Activated T-helper 17 cell treated with anti-CD3 and anti-CD28 coated beads, Interleukin-2, amount 50 U/mL, for 72 hours (primary cell): ENCODE measurements at places on chromosomes 12 and 14.

- H3K4me1 ChIP-seq: no peaks in the 10 kb centered on the region
- H3K4me3 ChIP-seq: no peak overlapping the region
- H3K27me3 ChIP-seq: no peaks in the 10 kb centered on the region
- H3K36me3 ChIP-seq: no peaks in the 10 kb centered on the region
Observed at GRCh38 chr14:24411443-24412389, 12.9 kb downstream of the NYNRIN start.

- peak; percentile 9 for ATAC-seq
- H3K27me3 ChIP-seq: no peaks in the 10 kb centered on the region
- peak overlapping the region; percentile 74 for H3K4me3 ChIP-seq
- H3K36me3 ChIP-seq: peaks cover 80% of the 10 kb centered on the region
Observed at GRCh38 chr12:3744229-3744901, 8.5 kb downstream of the CRACR2A start.

GRCh38 chr12:70971001-70971794 is 50.7 kb upstream of the PTPRR start:
- no peaks in the 10 kb centered on the region for H3K4me1 ChIP-seq
- no peak overlapping the region for H3K4me3 ChIP-seq
- no peak overlapping the region for H3K27ac ChIP-seq

DNA sequence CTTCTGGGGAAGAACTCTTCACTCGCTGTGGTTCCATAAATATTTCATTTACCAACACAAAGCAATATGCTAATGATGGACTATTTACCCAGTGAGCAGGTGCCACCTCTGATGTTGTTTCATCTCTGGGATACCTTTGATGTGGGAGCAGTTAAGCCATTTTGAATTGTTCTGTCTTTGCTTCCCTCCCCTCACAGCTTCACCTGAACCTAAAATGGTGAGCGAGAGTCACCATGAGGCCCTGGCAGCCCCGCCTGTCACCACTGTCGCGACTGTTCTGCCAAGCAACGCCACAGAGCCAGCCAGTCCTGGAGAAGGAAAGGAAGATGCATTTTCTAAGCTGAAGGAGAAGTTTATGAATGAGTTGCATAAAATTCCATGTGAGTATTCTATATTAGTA is 352.7 kb downstream of the SYT1 start:
- H3K4me1 ChIP-seq: no peaks in the 10 kb centered on the region
- no peak overlapping the region for H3K27ac ChIP-seq
- ATAC-seq: no peak
- no peaks in the 10 kb centered on the region for H3K36me3 ChIP-seq

GRCh38 chr12:52713960-52714886 is 10.9 kb upstream of the KRT77 start:
- H3K27me3 ChIP-seq: peaks cover 43% of the 10 kb centered on the region
- no peak overlapping the region for H3K27ac ChIP-seq
- H3K36me3 ChIP-seq: no peaks in the 10 kb centered on the region
- peak overlapping the region; percentile 38 for H3K4me3 ChIP-seq
- no peak for ATAC-seq
- H3K4me1 ChIP-seq: peaks cover 6% of the 10 kb centered on the region

GRCh38 chr12:47029903-47030302 is 49.5 kb upstream of the PCED1B start:
- no peak overlapping the region for H3K4me3 ChIP-seq
- H3K27me3 ChIP-seq: peaks cover 12% of the 10 kb centered on the region
- no peaks in the 10 kb centered on the region for H3K36me3 ChIP-seq
- no peak overlapping the region for H3K27ac ChIP-seq
- no peak for ATAC-seq

- peak; percentile 51 for ATAC-seq
- H3K4me3 ChIP-seq: peak overlapping the region; percentile 73
- peak overlapping the region; percentile 61 for H3K27ac ChIP-seq
Observed at GRCh38 chr14:50821510-50822464, 9.2 kb downstream of the NIN start.

DNA sequence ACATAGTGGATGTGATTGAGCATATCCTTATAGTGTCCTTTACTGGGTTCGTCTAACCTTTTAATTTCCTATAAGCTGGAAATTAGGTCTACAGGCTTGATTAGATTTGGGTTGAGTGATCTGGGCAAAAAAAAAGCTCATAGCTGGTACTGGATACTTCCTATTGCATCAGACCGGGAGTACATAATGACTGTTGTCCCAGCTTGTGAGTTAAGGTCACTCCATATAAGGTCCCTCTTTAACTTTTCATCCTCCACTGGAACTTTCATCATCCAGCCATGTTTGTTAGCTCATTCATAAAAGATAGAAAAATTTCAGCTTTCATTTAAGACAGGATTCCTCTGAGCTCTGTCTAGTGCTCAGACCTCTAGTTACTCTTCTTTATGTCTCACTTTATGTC is 80.8 kb downstream of the C14orf132 start:
- H3K27me3 ChIP-seq: no peaks in the 10 kb centered on the region
- peak; percentile 56 for ATAC-seq
- H3K4me1 ChIP-seq: peaks cover 9% of the 10 kb centered on the region
- no peak overlapping the region for H3K27ac ChIP-seq

DNA sequence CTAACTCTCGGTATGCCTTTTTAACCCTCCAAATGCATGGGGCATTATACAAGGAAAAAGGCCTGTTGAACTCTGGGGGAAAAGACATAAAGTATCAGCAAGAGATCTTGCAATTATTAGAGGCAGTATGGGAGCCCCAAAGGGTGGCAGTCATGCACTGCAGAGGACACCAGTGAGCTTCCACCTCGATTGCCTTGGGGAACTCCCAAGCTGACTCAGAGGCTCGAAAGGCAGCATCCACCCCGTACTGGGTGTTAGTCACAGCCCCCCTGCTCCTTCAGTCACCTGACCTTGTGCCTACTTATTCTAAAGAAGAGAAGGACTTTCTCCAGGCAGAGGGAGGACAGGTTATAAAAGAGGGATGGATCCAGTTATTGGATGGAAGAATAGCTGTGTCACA is 781.4 kb upstream of the TMEM132C start:
- ATAC-seq: peak; percentile 93
- H3K4me1 ChIP-seq: no peaks in the 10 kb centered on the region
- H3K36me3 ChIP-seq: no peaks in the 10 kb centered on the region
- no peaks in the 10 kb centered on the region for H3K27me3 ChIP-seq
- no peak overlapping the region for H3K27ac ChIP-seq

DNA sequence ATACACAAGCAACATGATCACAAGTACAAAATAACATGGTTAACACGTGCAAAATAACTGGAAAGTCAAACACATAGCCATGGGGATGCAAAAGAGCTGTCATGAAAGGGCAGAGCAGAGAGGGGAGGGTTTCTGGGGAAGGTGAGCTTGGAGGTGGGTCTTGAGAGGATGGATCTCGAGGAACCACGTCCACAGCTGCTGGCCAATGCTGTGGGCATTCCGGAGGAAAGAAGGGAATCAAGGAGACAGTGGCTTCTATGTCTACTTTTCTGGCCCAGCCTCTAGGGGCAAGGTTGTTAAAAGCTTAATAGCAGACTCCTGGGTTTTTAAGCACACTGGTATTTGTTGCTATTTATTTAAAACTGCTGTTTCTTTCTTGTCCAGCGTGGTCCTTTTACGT is 8.4 kb upstream of the MYH7 start:
- no peaks in the 10 kb centered on the region for H3K36me3 ChIP-seq
- ATAC-seq: no peak
- H3K27me3 ChIP-seq: peaks cover 22% of the 10 kb centered on the region
- no peak overlapping the region for H3K27ac ChIP-seq
- H3K4me1 ChIP-seq: no peaks in the 10 kb centered on the region

DNA sequence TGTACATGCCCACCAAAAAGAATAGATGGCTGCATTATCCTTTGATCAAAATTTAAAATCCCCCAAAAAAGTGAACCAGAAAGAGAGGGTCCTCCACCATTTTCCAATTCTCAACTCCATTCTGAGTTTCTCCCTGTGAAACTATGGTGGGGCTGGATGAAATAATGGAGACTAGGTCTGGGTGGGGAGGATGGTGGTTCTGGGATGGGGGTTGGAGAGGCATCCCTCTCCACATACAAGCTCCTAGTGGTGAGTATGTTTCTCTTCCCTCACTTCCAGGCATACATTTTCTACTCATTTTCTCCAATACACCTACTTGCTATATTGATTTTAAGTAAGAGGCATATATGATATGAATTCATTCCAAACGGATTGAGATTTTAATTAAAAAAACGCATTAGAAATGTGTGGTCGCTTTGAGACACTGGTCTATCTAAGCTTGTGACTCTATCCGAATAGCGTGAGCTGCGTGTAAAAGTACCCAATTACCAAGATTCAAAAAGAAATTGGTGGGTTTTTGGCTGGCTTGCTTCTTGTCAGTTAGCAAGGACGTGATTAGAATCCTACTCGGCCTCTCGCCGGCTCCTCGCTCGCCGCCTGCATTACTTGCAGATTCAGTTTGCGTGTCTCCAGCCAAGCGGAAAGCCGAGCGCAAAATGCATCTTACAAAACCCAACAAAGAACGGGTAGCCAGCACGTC is 3.4 kb downstream of the ASCL1 start:
- H3K4me1 ChIP-seq: peaks cover 13% of the 10 kb centered on the region

GRCh38 chr12:63821781-63822251 is 22.7 kb upstream of the SRGAP1 start:
- H3K27me3 ChIP-seq: peaks cover 6% of the 10 kb centered on the region
- peak overlapping the region; percentile 35 for H3K27ac ChIP-seq
- no peaks in the 10 kb centered on the region for H3K36me3 ChIP-seq
- no peaks in the 10 kb centered on the region for H3K4me1 ChIP-seq
- peak overlapping the region; percentile 69 for H3K4me3 ChIP-seq

DNA sequence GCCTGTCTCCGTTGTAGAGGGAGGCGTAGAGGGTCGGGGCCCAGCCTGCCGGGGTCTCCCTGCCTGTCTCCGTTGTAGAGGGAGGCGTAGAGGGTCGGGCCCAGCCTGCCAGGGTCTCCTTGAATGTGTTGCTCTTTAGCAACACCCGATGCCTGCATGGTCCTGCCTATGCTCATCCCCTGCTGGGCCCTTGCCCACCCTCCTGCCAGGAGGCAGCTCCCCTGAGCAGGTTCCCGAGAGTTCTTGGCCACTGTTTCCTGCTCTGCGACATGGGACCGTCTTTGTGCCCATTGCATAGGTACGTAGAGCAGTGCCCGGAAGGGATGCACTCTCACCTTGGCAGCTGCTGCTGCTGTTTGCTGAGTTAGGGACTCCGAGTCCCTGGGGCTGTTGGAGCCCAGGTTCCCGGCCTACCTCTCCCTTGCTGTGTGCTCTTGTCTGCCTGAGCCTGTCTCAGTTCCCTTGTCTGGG is 3.3 kb downstream of the KIF26A start:
- no peak for ATAC-seq
- no peaks in the 10 kb centered on the region for H3K4me1 ChIP-seq
- H3K27me3 ChIP-seq: peaks cover 8% of the 10 kb centered on the region
- H3K27ac ChIP-seq: no peak overlapping the region

GRCh38 chr14:102779574-102780315 is 2.5 kb downstream of the TRAF3 start:
- no peaks in the 10 kb centered on the region for H3K27me3 ChIP-seq
- peaks cover 44% of the 10 kb centered on the region for H3K4me1 ChIP-seq
- no peak for ATAC-seq
- peak overlapping the region; percentile 90 for H3K4me3 ChIP-seq

DNA sequence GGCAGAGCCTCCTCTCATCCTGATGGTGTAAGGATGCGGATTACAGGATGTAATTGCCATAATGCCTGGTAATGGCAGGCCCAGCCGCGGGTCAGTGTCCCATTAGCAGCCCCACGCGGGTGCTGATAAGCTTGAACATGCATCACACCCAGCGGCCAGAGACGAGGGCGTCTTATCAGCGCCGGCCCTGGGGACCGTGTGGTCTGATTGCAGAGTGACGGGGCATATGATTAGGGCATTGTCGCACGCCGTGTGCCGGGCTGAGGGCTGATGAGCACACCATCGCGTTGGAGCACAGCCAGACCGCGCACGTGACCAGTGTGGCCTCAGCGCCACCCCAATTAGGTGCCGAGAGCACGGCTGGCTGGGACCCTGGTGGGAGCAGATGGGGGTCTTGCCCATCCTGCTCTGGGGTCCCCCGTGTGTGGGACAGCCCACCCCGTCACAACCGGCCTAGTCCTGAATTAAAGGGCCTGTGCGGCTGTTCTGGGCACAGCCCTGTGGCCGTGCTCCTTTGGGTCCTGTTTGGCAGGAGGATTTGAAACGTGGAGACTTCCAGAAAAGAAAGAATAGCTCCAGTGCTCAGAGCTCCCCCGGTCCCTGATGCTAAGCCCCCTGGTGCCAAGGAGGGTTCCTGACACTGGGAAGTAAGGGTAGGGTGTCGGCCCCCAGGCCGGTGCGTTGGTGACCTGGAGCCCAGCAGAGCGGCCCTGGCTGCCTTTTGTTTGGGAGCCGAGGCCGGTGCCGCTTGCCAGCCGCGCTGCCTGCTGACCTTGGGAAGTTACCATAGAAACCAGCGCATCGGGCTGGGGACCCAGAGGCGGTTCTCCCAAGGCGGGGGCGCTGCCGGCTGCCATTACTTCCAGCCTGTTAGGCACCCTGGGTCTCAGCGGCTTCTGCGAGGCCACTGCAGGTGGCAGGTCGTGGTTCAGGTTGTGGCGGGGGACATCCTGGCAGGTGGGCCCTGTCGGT is 20.7 kb downstream of the KIF26A start:
- H3K27ac ChIP-seq: no peak overlapping the region
- no peak overlapping the region for H3K4me3 ChIP-seq
- no peaks in the 10 kb centered on the region for H3K36me3 ChIP-seq
- H3K4me1 ChIP-seq: no peaks in the 10 kb centered on the region
- no peak for ATAC-seq

GRCh38 chr12:55060470-55060869 is 40.7 kb downstream of the NEUROD4 start:
- peak; percentile 100 for ATAC-seq
- H3K27me3 ChIP-seq: peaks cover 12% of the 10 kb centered on the region
- no peaks in the 10 kb centered on the region for H3K36me3 ChIP-seq
- H3K4me1 ChIP-seq: peaks cover 10% of the 10 kb centered on the region

DNA sequence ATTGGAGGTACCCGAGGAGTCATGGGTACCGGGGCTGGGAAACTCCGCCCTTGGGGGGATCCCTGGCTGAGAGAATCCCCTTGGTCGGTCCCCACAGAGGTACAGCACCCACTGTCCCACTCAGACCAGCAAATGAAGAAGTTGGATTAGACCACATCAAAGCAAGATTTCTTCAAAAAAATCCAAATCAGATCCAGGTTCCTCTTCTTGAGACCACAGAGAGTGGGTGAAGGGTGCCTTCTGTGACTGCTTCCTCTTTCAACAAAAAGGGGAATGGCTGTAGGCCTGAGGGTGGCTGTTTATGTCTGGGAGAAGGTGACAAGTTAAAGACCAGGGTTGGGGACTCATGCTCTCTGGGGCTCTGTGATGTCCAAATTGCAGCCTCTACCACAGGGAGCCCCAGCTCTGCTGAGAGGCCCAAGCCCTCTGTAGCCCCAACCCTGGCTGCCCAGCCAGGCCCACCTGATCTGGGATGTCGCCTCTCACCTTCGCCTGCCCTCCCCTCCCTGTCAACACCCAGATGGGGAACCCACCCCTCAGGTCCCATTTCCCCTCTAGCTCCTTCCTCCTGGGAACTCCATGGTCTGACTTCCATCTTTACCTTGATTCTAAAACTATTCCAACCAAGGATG is 50.9 kb downstream of the ZFP36L1 start:
- H3K4me1 ChIP-seq: peaks cover 6% of the 10 kb centered on the region
- no peak overlapping the region for H3K27ac ChIP-seq
- no peaks in the 10 kb centered on the region for H3K27me3 ChIP-seq
- no peak for ATAC-seq
- no peaks in the 10 kb centered on the region for H3K36me3 ChIP-seq

- H3K4me1 ChIP-seq: no peaks in the 10 kb centered on the region
- no peak overlapping the region for H3K27ac ChIP-seq
- peaks cover 90% of the 10 kb centered on the region for H3K36me3 ChIP-seq
Observed at GRCh38 chr14:77436042-77436441, 12.7 kb upstream of the NOXRED1 start.
